Spinal cord (tissue), 10 donors: ENCODE measurements at places on chromosomes 11 and 22. TPM values are rescaled to one million over a fixed set of nuclear protein-coding genes. Genes with fewer than 3 reads are reported as not detected.
A peak's percentile ranks its signal among the peaks of the same experiment; 100 is the strongest.

GRCh38 chr11:124899383-124900145, 1.9 kb upstream of the ROBO4 start:
- peak overlapping the region; percentile 86 for H3K27ac ChIP-seq
- peaks cover 35% of the 10 kb centered on the region for H3K4me1 ChIP-seq
- no peaks in the 10 kb centered on the region for H3K27me3 ChIP-seq
- H3K36me3 ChIP-seq = no peaks in the 10 kb centered on the region
- no peak for DNase-seq

Gene OR5P2
- not detected for total RNA-seq

- no peak for DNase-seq
- H3K4me3 ChIP-seq = no peak overlapping the region
- H3K36me3 ChIP-seq = peaks cover 2% of the 10 kb centered on the region
- peaks cover 71% of the 10 kb centered on the region for H3K27me3 ChIP-seq
These were observed 2.6 kb upstream of the SHISA8 start for GRCh38 chr22:41917375-41917902.

- no peak overlapping the region for H3K27ac ChIP-seq
- H3K36me3 ChIP-seq = no peaks in the 10 kb centered on the region
- DNase-seq = no peak
These were observed 4.5 kb upstream of the CYB5R2 start for GRCh38 chr11:7677796-7678201.

GRCh38 chr11:35615921-35616900, 2.0 kb upstream of the FJX1 start:
- no peak overlapping the region for H3K4me3 ChIP-seq
- peak; percentile 92 for DNase-seq
- peak overlapping the region; percentile 27 for H3K27ac ChIP-seq
- peaks cover 15% of the 10 kb centered on the region for H3K4me1 ChIP-seq

Gene GSTT2
- not detected for total RNA-seq

DNA sequence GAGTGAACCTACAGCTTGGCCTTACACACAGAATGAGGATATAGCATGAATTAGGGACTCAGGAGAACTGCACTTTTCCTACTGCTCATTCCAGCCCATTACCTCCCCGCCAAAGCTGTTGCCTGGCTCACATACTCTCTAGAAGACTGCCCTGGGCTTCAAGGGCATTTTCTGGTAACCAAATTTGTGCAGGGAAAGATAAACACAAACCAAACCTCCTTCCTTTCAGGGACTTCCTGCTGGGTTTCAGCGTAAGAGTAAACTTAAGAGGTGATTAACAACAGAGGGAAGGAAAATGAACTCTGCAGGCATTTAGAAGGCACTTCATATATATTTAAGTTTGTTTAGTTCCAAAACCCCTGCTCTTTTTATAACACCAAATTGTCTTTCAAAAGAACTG, 194.9 kb downstream of the SWAP70 start:
- no peak overlapping the region for H3K4me3 ChIP-seq
- H3K36me3 ChIP-seq = no peaks in the 10 kb centered on the region
- no peak overlapping the region for H3K27ac ChIP-seq
- H3K4me1 ChIP-seq = no peaks in the 10 kb centered on the region
- DNase-seq = peak; percentile 10

DNA sequence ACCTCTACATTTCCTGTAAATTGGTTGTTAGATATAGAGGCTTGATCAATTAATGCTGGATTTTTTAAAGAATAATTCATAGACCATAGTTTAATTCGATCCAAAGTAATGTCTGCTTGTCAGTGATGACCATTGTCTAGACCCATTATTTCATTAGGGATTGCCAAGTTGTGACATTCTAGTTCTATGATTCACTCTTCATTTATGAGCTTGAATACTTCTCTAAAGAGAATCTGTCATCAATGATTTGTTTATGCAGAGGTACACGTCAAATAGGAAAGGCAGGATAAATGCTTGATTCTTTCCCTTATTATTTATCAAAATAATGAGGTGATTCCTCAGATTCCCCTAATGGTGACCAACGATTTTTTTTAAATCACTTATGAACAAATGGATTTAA, 24.0 kb upstream of the ROBO3 start:
- H3K4me3 ChIP-seq = no peak overlapping the region
- no peaks in the 10 kb centered on the region for H3K36me3 ChIP-seq
- H3K27me3 ChIP-seq = peaks cover 70% of the 10 kb centered on the region
- no peak for DNase-seq
- no peak overlapping the region for H3K27ac ChIP-seq

DNA sequence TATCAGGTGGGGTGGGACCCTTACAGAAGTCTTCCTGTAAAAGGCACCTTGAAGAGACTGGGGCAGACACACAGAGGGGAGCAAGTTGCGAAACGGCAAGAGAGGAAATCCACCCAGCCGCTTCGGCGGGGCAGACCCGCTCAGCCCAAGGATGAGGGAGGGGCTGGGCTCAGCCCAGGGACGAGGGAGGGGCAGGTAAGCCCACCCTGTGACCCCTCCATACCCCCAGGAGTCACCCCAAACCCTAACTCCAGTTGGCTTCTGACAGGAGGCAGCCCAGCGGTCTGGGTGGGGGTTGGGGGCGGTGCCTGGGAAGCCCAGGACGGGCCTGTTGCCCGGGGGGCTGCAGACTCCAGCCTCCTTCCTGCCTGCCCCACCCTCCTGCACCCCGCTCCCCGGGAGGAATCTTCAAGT, 965 bp downstream of the OSBPL5 start:
- peaks cover 73% of the 10 kb centered on the region for H3K4me1 ChIP-seq
- H3K4me3 ChIP-seq = peak overlapping the region; percentile 69
- H3K36me3 ChIP-seq = peaks cover 5% of the 10 kb centered on the region
- peaks cover 3% of the 10 kb centered on the region for H3K27me3 ChIP-seq

DNA sequence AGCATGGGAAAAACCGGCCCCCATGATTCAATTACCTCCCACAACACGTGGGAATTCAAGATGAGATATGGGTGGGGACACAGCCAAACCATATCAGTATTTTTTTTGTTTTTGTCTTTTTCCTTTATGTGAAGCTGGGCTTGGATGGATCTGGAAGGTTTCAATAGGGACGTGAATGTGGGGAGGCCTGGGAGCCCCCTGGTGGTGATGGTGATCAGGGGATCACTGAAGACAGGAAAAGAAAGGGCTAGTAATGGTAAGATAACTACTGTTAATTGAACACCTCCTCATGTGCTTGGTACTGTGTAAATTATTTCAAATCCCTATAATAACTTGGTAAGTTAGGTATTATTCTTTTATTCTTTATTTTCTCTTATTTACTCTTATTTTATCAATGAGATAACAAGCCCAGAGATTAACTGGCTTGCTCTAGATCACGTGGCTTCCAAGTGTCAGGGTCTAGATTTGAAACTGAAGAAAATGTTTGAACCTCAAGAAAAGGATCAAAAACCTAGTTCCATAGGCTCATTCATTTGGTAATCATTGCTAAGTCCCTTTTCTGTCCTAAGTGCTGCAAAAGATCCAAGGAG, 364.2 kb downstream of the TENM4 start:
- no peak overlapping the region for H3K4me3 ChIP-seq
- no peak for DNase-seq
- H3K27me3 ChIP-seq = peaks cover 2% of the 10 kb centered on the region
- H3K4me1 ChIP-seq = peaks cover 39% of the 10 kb centered on the region
